ENCODE measurements at places on chromosomes 16 and 17. TPM values are rescaled to one million over a fixed set of nuclear protein-coding genes. Genes with fewer than 3 reads are reported as not detected.

DNA sequence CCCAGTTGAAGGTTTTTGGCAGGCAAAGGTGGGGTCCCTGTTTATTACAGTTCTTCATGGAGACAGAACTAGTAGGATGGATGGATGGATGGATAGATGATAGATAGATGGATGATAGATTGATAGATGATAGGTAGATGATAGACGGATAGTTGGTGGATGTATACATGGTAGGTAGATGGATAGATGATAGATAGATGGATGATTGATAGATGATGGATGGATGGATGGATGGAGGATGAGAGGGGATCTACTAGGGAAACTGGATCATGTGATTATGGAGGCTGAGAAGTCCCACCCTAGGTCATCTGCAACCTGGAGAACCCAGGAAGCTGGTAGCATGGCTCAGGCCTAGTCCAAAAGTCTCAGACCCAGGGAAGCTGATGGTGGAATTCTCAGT, 88.6 kb downstream of the ABCC1 start:
- DNase-seq: no peak

The FUS gene
- polyA plus RNA-seq: 398 TPM

GRCh38 chr16:57403965-57404817, at the start of gene CCL17:
Gene CCL17 (plus strand): TSS chr16:57404767. CDS start chr16:57413933, 9,166 bp downstream.
- no peak for DNase-seq

- peak; percentile 34 for DNase-seq
Measured at GRCh38 chr17:76585033-76585648, 519 bp downstream of the ST6GALNAC2 start.

- peak; percentile 75 for DNase-seq
Measured at GRCh38 chr16:85611444-85612190, 1.5 kb upstream of the GSE1 start.

The ZP2 gene
- polyA plus RNA-seq: 0.18 TPM

DNA sequence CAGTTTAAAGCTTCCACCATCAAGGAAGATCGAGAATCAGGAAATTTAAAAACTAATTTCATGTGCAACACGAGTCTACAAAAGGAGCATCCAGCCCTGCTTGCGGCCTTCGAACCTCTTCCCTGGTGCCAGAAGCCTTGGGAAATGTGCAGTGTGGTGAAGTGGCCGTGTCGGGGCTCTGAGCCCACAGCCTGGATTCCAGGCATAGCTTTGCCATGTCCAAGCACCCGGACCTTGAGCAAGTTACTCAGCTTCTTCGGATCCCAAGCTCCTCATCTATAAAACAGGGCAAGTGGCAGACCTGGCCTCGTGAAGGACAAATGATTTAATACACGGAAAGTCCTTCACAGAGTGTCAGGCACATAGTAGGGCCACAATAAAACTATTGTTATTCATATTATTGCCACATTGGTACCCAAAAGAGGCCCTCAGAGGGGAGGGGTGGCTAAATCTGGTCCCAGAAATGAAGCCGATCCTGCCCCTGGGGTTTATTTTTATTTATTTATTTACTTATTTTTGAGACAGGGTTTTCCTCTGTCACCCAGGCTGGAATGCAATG, 34.8 kb downstream of the COTL1 start:
- no peak for DNase-seq

The SMYD4 gene
- polyA plus RNA-seq: 10.4 TPM

GRCh38 chr17:44575403-44575802, 18.1 kb downstream of the FZD2 start:
- DNase-seq: no peak

DNA sequence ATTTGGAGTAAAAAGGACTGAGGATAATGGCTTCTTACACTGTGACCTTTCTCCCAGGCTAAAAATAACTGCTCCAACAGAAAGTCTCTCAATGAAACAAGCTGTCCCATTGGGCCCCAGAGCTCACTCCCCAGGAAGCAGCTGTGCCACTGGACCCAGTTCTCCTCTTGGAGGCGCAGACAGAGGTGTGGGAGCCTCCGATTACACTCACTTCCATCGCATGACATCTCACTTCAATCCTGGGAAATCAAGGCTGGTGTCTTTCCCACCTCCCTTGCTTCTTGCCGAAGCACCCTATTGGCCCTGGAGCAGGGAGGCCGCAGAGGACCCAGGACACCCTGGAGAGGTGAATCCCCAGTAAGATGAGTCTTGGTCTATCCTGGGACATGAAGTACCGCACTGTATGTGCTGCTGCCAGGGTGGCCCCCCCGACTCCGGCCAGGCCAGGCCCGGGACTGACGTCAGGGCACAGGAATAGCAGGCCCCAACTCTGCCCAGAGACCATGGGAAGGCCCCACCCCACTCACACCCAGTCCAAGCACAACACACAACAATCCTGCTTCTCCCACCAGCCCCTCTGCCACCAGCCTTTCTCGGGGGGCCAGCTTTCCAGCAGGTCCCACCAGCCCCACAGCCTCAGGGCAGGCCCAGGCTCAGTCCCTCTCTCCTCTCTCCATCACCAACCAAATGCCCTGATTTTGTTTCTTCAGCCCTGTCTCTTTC, 29.5 kb downstream of the SRL start:
- no peak for DNase-seq

GRCh38 chr16:72764015-72764654, 283.8 kb downstream of the ZFHX3 start:
- peak; percentile 18 for DNase-seq

DNA sequence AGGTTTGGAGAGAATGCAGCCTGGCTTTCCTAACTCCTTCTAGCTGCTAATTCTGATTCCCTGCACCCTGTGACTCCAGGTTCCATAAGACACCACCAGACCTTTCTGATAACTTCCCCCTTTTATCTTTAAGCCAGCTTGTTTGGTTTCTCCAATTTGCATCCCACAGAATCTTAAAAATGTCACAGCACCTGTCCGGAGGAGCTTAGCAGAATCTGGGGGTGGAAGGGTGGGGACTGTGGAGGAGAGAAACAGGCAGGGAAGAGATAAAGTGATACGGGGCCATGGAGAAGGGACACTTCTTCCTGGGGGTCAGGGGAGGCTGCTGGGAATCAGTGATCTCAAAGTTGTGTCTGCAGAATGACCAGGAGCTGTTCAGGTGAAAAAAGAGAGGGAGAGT, 59.4 kb downstream of the FOXL1 start:
- DNase-seq: no peak

DNA sequence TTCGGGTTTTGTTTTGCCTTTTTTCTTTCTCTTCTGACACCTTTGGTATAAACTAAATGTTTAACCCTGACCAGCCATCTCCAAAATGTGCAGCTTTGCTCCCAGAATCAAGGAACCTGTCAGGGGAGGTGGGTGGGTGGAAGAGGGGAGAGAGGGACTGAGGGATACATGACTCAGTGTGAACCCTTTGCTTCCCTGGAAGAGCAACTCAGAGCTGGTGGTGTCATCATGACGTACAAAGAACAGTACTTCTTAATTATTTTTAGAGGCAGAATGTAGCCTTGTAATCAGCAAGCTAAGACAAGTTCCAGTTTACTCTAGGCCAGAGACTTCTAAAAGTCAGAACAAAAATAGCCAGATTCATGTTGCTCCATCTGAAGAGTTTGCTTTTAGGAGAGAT, 119.6 kb upstream of the HAS3 start:
- DNase-seq: no peak

DNA sequence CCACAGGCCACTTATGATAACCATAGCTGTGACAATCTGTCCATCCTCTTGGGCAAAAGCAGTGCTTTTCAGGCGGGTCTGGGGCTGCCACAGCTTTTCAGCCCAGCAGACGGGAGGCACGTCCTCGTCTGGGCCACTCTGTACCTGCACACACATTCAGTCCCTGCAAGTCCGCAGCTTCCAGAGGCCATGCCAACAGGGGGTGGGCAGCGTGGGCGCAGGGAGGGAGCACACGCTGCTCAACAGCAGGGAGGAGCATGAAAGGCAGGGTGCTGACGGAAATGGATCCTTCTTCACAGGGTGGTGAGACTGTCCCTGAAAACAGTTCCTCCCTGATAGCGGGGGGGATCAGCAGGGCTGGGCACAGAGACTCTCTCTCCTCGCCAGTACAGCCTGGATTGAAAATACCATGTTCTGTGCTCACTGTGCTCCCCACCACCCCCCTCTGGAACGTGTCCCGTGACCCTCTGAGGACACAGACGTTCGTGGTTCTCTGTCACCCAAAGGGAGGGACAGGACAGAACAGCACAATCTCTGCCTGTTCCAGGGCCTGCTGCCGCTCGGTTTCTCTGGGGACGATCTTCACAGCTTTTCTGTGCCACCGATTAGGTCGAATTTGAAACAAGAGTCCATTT, 41.7 kb downstream of the PEMT start:
- DNase-seq: no peak

The ZNF423 gene
- 34.5 TPM for polyA plus RNA-seq

GRCh38 chr17:59752446-59752845, 45.0 kb downstream of the VMP1 start:
- DNase-seq: no peak

The GPRC5C gene
- 46.6 TPM for polyA plus RNA-seq
